ENCODE measurements at places on chromosomes 13 and 19.

DNA sequence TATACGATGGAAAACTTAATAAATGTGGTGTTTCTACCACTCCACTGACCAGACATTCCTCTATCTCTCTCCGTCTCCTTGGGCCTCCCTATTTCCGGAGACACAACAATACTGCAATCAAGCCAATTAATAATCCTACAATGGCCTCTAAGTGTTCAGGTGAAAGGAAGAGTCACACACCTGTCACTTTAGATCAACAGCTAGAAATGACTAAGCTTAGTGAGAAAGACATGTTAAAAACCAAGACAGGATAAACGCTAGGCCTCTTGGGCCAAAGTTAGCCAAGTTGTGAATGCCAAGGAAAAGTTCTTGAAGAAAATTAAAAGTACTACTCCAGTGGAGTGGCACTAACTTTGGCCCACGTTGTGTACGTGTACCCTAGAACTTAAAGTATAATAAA is 22.5 kb downstream of the ZDHHC20 start:
- DNase-seq, result no peak

GRCh38 chr19:48742096-48742495 is 1.7 kb upstream of the RASIP1 start:
- DNase-seq, result no peak

- DNase-seq, result no peak
Measured at GRCh38 chr19:6568816-6569215, 22.1 kb downstream of the CD70 start.

- DNase-seq, result no peak
Measured at GRCh38 chr13:48278806-48279205, 24.7 kb upstream of the RB1 start.

- DNase-seq, result no peak
Measured at GRCh38 chr13:92463134-92463533, 763.5 kb upstream of the GPC6 start.

DNA sequence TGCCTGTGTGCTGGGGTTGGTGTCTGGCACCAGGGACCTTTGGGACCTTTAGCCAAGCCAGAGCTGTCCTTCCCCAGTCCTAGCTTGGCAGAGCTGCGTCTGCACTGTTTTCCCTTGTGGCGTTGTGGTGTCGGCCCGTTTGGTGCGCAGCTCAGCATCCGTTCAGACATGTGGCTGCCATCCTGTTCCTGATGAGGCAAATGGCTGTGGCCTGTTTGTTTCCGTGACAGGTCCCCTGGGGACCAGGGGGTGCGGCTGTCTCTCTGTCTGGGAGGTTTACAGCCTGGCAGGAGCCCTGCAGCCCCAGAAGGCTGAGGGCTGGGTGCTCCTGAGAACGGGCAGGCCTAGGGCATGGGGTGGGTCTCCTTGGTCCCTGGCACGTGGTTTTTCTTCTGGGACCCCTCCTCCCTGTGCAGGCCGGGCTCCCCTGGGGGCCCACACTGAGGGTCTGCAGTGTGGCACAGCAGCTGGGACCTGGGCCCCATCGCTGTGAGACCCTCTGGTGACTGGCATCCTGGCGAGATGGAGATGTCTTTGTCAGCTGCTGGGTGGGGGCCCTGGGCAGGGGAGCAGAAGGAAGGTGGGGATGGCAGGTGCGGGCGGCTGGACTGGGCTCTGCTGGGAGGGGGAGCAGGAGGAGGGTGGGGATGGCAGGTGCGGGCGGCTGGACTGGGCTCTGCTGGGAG is 4.0 kb downstream of the SPPL2B start:
- DNase-seq, result peak; percentile 85

GRCh38 chr19:23440207-23440606 is 44.9 kb upstream of the ZNF91 start:
- DNase-seq, result no peak

DNA sequence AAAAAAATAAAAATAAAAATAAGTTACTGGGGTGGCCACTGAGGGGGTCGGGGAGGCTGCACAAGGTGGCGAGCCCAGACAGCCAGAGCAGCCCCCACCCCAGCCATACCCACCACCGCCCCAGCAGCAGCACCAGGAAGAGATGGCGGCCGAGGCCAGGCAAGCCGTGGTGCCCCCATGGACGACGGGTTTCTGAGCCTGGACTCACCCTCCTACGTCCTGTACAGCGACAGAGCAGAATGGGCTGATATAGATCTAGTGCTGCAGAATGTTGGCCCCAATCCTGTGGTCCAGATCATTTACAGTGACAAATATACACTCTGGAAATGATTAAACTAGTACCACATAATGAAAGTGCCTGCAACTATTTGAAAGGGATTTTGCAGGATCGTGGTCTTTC is 71.6 kb upstream of the ZDHHC20 start:
- DNase-seq, result no peak

DNA sequence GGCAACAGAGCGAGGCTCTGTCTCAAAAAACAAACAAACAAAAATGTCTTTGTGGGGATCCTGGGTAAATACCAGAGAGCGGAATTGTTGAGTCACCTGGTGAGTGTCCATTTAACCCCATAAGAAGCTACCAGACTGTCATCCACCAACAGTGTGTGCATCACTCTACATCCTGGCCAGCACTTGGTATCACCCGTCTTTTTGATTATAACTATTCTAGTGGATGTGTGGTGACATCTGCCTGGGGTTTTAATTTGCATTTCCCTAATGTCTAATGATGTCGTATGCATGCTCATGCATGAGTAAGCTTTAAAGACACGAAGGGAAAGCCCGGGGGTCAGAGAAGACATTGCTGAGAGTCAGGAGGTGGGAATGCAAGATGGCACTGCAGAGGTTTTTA is 126.7 kb upstream of the MRI1 start:
- DNase-seq, result no peak

DNA sequence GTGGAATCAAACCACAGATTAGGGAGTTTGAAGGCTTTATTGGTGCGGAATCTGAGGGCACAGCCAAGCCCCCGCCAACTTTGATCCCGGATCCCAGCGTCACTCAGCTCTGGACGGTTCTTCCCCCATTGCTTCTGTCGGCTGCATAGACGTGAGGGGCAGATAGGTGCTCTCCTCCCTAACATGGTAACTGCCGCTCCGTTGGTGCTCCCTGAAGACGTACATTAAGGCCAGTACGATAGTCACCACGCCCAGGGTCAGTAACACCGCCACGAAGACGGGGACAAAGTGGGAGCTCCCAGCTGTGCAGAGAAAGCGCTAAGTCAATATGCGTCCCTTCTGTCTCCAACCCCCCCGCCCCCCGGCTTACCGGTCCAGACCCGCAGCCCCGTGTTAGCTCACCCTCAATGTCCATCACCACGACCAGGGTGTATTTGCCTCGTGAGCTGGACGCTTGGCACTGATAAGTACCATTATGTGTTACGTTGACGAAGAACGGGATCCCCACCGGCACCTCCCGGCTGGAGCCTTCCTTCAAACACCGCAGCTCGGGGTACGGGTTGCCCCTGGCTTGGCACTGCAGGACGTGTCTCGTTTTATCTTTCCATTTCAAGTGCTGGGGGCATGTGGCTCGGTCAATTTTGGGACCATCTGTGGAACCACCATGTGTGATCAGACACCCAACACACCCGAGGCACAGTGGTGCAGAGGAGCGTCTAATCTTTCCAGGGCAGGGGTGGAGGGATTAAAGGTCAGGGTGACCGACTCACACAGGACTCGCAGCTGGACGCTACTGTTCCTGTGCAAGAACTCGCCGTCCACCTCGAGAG is 644 bp upstream of the RAVER1 start:
- no peak for DNase-seq

DNA sequence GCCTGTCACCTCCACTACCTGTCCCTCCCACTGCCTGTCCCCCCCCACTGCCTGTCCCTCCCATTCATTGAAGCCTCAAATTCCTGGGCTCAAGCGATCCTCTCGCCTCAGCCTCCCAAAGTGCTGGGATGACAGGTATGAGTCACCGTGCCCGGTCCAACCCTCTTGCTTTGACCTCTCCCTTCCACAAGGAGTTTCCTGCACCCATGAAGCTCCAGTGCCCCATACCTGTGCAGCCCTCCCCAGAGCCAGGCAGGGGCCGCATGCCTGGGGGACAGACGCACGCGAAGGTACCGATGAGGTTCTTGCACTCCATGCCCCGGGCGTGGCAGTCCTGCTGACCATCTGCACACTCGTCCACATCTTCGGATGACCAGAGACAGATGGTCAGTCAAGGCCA is 34.3 kb downstream of the CCL25 start:
- DNase-seq, result no peak

DNA sequence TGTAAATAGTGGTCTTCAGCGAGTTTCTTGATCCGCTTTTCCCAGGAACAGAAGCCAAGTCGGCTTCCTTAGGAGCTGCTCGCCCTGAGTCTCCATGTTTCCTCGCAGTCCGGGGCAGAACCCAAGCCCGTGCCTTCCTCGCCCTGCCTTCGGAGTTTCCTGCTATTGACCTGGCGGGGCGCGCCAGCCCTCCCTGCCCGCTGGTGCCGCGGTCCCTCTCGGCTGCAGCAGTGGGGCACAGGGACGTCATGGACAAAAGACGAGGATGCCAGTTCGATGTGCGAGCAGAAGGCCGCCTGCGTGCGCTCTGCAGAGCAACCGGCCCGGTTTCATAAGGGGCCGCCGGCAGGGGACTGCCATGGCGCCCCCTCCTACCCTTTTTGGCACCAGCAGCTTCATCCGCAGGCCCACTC is 156.6 kb downstream of the TM9SF2 start:
- peak; percentile 11 for DNase-seq

DNA sequence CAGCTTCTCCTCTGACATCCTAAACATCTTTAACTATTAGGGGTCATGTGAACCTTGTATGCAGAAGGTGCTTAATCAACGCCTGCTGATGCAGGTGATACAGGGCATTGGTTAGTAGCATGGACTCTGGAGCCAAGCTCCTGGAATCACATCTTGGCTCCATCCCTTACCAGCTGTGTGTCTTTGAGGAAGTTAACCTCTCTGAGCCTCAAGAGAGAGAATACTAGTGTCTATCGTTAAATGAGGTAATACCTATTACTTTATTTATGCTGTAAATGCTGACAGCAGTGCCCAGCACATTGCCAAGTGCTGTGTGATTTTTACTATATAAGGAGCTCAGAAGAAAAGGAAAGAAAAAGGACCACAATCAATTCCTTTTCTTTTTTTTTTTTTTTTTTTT is 11.2 kb upstream of the SELENOW start:
- no peak for DNase-seq

- no peak for DNase-seq
Measured at GRCh38 chr13:103948426-103948825, 882.2 kb upstream of the SLC10A2 start.

DNA sequence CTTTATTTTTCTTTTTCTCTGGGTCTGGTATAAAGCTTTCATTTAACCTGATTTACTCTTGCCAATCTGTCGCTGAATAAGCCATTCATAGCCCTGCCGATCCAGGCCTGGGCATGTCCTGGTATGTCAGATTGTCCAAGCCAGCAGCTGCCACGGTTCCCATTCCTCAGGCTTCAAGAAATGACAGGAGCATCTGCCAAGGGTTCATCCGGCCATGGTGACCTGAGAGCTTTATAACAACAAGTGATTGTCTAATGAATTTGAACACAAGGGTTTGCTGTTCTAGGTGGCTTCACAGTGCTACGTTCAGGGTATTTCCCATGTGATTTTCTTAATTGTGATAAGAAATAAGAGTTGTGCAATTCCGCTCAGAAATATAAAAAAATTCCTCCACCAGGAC is 20.0 kb downstream of the PNMA8A start:
- no peak for DNase-seq

GRCh38 chr19:6480848-6481415 is 655 bp downstream of the DENND1C start:
- DNase-seq, result no peak

GRCh38 chr19:30587869-30588268 is 215.7 kb downstream of the ZNF536 start:
- no peak for DNase-seq

DNA sequence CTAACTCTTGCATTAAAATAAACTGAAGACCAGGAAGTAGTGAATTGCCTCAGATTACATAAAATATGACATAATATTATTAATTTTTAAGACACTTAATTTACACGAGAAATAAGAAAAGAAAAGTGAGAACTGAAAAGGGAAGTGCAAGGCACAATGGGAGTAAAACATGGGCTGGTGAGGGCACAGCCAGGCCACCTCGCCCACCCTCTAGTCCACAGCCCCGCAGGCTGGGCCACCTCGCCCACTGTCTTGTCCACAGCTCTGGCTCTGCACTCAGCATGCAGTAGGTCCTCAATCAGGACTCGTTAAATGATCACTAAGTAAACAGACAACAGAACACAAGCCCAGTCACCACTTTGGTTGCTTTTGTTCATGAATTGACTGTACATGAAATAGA is 67.8 kb upstream of the ARHGEF7 start:
- DNase-seq, result no peak

GRCh38 chr19:30565636-30566035 is 193.5 kb downstream of the ZNF536 start:
- no peak for DNase-seq

GRCh38 chr13:79380997-79381396 is 25.1 kb downstream of the RBM26 start:
- no peak for DNase-seq

DNA sequence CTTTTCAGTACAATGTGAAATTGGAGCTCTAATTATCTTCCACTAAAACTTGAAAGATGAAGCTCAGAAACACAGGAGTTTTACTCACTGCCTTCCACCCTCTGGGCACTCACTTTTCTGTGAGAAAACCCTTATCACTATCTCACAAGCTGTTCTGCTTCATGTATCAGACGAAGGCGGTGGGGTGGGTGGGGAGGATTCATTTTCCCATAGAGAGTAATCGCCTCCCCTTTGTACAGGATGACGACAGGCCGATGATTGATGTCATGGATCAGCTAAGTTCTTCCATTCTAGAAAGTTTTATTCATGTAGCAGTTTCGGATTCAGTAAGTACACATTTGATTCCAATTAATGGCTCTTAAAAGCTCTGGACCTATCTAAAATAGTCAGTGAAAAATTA is 139.9 kb downstream of the ZAR1L start:
- DNase-seq, result no peak

- DNase-seq, result no peak
Measured at GRCh38 chr13:34620074-34620850, 321.8 kb upstream of the NBEA start.

- no peak for DNase-seq
Measured at GRCh38 chr13:26051657-26052311, at the start of gene SHISA2. Gene SHISA2 (minus strand): TSS chr13:26052016. CDS start chr13:26050975, 1,041 bp downstream.

GRCh38 chr19:30631033-30631370 is 258.8 kb downstream of the ZNF536 start:
- no peak for DNase-seq

GRCh38 chr13:19148561-19148960 is 33.1 kb downstream of the TUBA3C start:
- DNase-seq, result no peak

DNA sequence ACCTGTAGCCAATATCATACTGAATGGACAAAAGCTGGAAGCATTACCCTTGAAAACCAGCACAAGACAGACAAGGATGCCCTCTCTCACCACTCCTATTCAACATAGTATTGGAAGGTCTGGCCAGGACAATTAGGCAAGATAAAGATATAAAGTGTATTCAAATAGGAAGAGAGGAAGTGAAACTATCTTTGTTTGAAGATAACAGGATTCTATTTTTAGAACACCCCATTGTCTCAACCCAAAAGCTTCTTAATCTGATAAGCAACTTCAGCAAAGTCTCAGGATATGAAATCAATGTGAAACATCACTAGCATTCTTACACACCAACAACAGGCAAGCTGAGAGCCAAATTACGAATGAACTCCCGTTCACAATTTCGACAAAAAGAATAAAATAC is 17.8 kb upstream of the CCNA1 start:
- DNase-seq, result no peak

All from stimulated activated naive B cell treated with anti-CD40 and anti-IgM and Interleukin-4, amounts not matched to agents 10 μg/mL and 1 μg/mL and 100 μg/mL, for 72 hours (primary cell).